Brain (organoid and tissue), 16 donors: ENCODE measurements at places on chromosomes 7 and 10. TPM values are rescaled to one million over a fixed set of nuclear protein-coding genes. Genes with fewer than 3 reads are reported as not detected.

GRCh38 chr7:145884716-145885514 lies 231.7 kb upstream of the CNTNAP2 start:
- DNase-seq: no peak

SCIN gene
- polyA plus RNA-seq: 2.5 TPM

DNA sequence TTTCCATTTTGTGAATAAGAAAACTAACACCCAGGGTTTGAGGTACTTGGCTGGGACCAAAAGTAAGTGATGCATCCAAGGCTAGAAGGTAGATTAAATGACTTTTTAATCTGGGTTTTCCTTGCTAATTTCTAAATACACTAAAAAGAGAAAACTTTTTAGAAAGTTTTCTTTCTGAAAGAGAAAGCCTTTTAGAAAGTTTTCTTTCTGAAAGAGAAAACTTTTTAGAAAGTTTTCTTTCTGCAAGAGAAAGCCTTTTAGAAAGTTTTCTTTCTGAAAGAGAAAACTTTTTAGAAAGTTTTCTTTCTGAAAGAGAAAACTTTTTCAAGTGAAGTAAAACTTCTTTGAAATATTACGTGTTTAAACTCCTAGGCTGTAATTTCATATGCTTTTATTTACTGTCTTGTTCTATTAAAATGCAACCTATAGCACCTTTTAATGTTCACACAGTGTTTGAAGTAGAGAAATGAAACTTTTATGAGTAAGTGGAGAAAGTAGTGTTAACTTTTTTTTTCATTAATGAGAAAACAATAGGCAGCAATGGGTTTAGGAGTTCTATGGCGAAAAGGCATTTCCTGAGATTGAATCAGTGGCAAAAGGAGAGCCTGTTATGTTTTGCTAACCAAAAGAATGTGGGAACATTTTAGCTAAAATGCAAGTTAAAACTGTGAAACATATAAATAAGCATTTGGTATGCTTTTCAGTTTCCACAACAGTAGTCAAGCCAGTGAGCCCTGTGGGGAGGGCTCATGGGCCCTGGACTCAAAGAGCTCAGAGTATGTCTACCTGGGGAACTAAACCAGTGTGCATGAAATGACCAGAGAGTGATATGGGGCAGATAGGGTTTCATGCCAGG lies 103.7 kb downstream of the RBM20 start:
- no peak for DNase-seq

- DNase-seq: peak; percentile 7
Measured at GRCh38 chr7:122143376-122143750, 686 bp downstream of the AASS start.

- DNase-seq: no peak
Measured at GRCh38 chr7:70017357-70017756, 419.1 kb downstream of the AUTS2 start.

ASB15 gene
- polyA plus RNA-seq: not detected

- DNase-seq: no peak
Measured at GRCh38 chr10:117635826-117636225, 93.3 kb downstream of the EMX2 start.

GRCh38 chr10:109696981-109697775 lies 226.1 kb downstream of the XPNPEP1 start:
- DNase-seq: no peak

DNA sequence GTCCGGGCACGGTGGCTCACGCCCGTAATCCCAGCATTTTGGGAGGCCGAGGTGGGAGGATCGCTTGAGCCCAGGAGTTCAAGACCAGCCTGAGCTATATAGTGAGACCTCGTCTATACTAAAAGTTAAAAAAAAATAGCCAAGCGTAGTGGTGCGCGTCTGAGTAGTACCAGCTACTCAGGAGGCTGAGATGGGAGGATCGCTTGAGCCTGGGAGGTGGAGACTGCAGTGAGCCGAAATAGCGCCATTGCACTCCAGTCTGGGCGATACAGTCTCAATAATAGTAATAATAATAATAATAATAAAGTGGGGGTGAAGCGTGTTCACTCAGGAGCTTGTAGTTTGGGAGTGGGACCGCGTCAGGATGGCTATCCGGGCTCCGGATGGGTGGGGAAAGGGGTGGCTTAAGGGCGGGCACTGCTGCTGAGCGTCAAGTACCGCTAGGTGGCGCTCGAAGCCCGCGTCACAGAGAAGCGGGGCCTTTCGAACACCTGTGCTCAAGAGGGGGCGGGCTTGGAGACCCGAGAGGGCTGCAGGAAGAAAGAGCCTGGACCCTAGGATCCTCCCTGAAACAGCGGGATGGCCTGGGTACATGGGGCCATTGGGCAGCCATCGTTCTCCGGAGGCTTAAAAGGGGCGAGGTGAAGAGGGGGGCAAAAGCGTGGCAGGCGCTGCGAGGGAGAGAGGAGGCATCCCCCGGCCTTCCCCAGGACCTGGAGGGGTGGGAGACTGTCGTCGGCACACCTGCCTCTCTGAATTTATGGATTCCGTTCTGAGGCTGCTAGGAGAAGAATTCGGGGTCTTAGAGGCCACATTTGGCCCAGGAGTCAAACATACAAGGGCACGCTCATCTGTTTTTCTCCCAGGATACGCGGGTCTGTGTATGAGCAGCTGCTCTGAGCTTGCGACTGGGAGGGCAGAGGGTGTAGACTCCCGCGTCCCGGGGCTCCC lies 14.5 kb downstream of the LBX1 start:
- DNase-seq: peak; percentile 58

DNA sequence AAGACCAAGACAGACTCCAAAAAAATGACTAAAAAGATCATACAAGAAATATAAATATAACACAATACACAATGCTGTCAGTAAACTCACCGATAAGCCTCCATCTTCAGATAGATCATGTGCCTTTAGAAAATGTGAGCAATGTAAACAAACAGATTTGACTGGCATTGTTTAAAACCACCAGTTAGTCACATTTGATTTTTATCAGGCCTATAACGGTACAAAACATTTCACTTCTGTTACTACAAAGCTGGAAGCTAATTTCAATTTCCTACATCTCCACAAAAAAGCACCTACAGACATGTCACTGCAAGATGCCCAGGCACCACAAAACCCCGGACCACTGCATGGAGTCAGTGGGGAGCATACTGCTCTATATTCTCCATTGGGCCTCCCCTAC lies 18.9 kb downstream of the SGMS1 start:
- DNase-seq: no peak

GRCh38 chr7:140137078-140137477 lies 39.7 kb downstream of the KDM7A start:
- DNase-seq: no peak

DNA sequence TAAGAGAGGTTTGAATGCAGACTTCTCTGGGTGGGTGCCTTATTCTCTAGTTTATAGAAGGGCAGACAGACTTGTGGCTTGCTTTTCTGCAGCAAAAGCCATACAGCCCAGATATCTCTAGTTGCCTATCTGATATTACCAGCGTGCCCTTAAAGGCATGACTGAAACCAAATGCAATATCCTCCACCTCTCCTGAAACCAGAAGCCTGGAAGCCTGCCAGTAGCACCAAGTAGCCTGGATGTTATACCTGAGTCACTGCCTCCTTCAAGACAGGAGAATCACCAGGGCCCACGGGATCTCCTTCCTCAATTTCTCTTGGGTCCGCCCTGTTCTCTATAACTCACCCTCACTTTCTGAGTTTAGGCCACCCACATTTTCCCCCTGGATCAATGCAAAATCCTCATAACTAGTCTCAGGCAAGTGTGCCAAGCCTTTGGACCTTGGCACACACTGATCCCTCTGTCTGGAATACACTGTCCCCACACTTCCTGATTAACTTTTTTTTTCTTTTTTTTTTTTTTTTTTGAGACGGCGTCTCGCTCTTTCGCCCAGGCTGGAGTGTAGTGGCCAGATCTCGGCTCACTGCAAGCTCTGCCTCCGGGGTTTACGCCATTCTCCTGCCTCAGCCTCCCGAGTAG lies 638.4 kb downstream of the GALNT17 start:
- no peak for DNase-seq

GSTK1 gene
- polyA plus RNA-seq: 82.8 TPM

TBX20 gene
- 0.53 TPM for polyA plus RNA-seq

CYP2C18 gene
- not detected for polyA plus RNA-seq

NEUROG3 gene
- not detected for polyA plus RNA-seq

DNA sequence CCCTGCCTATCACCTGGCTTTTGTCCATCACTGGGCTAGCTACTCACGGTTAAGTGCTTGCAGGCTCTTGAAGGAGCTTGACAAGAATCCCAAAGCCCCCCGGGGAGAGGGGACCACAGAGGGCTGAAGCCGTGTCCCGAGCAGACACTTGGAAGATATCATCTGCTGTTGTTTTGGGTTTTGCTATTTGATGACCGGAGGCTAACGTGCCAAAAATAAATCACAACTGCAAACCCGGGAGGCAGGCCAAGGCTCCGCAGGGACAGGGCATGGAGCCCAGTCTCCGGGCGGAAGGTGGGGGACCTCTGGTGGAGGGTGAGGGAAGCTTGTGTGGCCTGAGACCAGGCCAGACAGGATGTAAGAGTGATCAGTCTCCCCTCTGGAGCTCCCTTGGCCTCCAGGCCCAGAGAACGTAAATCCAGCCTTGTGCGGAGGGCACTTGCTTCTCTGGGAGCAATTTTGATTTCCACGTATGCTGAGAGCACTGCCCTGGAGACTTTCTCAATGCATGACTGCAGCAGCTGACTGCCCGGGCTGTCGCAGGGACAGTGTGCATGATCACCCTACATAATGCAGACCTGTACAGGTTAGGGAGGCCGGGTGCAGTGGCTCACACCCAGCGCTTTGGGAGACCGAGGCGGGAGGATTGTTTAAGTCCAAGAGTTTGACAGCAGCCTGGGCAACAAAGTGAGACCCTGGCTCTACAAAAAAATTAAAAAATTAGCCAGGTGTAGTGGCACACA lies at the start of gene PHKG1:
Gene PHKG1 (minus strand): TSS at position 164 of the 743 bp plus-strand sequence. CDS start 4,011 bp downstream, outside the sequence.
- DNase-seq: peak; percentile 59

- DNase-seq: no peak
Measured at GRCh38 chr10:95661818-95662217, 5.3 kb upstream of the ALDH18A1 start.

DNA sequence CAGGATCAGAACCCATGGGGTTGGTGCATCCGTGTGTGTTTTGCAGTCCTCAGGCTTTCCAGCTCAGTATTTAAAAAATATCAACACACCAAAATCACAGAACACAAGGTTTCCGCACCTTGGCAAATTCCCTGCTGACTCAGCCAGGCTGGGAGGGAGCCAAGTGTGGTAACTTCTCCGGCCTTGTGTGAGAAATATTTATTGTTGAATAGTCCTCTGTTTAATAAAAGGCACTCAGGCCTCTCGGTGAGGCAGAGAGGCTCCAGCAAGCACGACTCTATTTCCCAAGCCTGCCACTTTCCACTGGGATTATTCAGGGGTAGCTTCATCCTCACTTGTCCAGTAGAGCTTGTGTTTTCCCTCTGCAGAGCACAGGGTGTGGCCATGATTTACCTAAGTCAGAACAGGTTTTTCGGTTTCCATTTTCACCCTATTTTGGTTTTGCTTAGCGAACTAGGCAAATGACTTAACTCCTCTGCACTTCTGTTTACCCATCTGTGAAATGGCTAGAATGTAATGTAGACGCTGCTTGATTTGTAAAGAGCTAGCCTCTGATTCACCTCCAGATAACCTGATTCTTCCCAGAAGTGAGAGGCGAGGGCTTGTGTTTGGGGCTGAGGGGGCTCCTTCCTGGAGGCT lies 13.0 kb upstream of the CHST15 start:
- no peak for DNase-seq

DNA sequence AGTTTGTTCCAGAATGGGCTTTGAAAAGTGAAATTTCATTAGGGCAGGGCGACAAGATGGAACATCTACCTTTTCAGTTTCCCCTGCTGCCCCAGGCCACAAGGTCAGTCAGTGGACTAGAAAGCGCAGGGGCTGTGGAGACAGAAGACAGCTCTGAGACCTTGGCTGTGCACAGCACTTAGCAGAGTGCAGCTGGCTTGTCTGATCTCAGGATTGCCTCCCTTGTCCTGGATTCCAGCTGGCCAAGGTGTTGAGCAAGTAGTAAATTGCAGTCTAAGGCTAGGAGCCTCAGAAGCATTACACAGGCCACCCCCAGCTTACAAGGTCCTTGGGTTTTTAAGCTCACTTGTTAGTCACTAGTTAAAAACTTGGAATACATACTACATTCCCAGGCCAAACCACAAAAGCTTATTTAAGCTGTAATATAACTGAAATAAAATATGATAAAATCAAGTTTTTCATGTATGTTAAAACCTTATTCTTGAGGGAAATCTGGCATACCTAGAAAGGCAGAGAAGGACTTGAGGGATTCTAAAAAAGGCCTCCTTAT lies 67.3 kb upstream of the NPY start:
- DNase-seq: no peak

FAM25G gene
- polyA plus RNA-seq: not detected

WDR86 gene
- polyA plus RNA-seq: 4.1 TPM

HOXA5 gene
- 25.3 TPM for polyA plus RNA-seq

SORCS1 gene
- polyA plus RNA-seq: 0.71 TPM
